ENCODE measurements at places on chromosomes 13 and 19.

DNA sequence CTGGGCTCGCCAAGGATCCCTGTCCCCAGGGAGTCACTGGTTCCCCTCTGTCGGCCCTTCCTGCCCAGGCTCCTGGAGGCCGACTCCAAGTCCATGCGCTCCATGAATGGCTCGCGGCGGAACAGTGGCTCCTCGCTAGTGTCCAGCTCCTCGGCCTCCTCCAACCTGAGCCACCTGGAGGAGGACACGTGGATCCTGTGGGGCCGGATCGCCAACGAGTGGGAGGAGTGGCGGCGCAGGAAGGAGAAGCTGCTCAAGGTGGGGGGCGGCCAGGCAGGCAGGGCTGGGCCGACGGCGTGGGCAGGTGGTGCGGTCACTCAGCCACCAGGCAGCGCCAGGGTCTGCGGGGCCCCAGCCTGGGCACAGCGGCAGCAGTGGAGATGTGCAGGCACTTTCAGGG is 17.6 kb downstream of the EVI5L start:
- no peak for DNase-seq

DNA sequence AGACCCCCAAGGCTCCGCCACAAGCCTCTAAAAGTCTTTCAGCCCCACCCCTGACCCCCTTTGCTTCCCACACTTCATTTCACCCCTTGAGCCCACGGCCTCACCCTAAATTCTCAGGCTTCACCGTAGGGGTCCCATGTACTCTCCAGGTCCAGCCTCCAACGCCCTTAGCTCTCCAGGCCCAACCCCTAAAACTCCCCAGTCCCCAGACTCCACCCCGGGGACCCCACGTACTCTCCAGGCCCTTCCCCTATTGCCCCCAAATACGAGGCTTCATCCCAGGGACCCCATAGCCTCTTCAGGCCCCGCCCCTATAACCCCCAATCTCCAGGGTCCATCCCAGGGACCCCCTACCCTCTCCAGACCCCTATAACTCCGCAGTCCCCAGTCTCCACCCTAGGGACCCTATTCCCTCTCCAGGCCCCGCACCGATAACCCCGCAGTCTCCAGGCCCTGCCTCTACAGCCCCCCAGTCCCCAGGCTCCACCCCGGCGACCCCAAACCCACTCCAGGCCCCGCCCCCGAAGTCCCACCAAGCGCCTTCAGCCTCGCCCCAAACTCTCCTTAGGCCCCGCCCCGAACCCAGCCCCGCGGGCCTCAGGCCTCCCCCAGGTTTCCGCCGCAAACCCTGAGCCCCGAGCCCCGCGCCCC is 619 bp downstream of the MED16 start:
- DNase-seq: no peak

GRCh38 chr19:55497763-55498162 is 9.5 kb downstream of the SSC5D start:
- DNase-seq: no peak

DNA sequence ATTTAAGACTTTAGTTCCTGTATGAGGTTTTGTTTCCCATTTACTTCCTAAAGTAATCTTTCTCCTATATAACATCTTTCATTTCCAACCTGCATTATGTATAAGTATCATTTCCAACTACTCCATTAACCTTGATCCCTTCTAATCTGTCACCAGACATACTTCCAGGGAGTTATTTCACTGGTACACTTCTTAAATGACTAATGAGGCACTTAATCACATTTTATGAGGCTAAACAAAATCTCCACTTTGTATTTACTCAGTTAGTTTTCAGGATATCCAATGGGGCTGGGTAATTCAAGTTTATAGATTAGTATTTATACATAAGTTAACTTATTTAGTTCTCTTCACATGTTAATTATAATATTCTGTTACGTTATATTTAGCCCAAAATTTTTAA is 634.7 kb downstream of the PCDH17 start:
- DNase-seq: no peak

- DNase-seq: peak; percentile 46
Observed at GRCh38 chr13:99501848-99502301, 603 bp downstream of the TM9SF2 start.

- DNase-seq: no peak
Observed at GRCh38 chr13:112445411-112446271, 69.5 kb downstream of the SPACA7 start.

DNA sequence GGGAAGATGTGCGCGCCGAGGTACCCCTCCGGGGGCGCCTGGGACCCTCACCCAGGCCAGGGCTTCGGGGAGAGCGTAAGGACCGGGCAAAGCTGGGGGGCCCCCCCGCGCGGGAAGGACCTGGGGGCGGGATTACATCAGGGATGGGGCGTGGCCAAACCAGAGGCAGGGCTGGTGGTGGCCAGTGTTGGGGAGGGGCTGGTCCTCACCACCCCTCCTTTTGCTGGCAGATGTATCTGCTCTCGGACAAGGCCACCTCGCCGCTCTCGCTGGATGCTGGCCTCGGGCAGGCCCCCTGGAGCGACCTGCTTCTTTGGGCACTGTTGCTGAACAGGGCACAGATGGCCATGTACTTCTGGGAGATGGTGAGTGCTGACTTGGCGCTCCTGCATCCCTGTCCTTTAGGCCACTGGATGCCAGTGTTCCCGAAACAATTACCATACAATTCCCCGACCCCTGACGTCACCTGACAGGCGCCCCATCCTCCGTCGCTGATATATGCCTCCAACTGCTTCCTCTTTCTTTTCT is 25.3 kb downstream of the TRPM4 start:
- no peak for DNase-seq

GRCh38 chr13:108069521-108070210 is 145.7 kb downstream of the LIG4 start:
- DNase-seq: no peak

DNA sequence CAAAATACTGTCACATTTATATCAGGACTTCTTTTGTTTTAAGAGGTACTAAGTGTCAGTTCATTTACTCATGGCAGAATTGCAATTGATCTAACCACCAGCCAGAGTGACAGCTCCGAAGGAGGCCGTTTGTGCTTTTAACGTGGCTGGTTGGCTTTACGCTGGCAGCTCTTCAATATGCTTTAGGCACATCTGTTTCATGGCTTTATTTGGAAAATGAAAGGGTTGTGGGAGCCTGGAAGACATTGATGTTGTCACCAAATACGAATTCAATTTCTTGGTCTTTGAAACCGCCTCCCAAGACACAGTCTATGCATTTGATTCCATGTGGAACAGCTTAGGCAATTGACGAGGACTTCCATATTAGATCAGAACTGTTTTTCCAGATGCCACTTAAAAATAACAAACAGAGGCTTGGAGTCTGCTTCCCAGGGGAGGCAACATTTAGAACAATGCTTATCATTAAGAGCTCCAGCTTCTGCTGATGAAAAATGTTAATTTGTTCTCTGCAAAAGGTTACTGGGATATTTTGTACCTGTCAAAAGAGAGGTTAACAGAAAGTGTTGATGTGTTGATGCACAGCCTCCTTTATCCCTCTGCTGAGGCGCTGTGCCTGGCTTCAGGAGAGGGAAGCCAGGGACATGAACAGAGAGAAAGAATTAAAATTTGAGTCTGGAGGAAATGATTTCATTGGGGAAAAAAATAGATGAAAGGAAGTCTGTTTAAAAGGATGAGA is 64.0 kb upstream of the TNFRSF19 start:
- DNase-seq: no peak

GRCh38 chr19:42154471-42155323 is 22.5 kb upstream of the POU2F2 start:
- DNase-seq: no peak

DNA sequence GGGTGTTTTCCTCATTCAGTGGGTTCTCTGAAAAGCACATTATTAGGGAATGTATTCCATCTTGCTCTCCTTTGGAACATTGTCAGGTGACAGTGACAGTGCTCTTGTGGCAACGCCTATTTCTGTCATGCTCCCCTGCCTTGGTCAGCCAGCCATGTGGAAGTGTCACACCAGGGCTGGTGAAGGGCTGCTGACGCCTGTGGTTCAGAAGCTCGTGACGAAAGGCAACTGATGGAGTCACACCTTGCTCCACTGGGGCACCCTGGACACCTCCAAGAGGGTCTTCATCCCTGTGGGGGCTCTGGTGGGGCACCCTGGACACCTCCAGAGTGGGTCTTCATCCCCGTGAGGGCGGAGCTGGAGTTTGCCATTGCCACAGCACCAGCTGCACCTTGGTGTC is 68.9 kb upstream of the GPR183 start:
- DNase-seq: no peak

DNA sequence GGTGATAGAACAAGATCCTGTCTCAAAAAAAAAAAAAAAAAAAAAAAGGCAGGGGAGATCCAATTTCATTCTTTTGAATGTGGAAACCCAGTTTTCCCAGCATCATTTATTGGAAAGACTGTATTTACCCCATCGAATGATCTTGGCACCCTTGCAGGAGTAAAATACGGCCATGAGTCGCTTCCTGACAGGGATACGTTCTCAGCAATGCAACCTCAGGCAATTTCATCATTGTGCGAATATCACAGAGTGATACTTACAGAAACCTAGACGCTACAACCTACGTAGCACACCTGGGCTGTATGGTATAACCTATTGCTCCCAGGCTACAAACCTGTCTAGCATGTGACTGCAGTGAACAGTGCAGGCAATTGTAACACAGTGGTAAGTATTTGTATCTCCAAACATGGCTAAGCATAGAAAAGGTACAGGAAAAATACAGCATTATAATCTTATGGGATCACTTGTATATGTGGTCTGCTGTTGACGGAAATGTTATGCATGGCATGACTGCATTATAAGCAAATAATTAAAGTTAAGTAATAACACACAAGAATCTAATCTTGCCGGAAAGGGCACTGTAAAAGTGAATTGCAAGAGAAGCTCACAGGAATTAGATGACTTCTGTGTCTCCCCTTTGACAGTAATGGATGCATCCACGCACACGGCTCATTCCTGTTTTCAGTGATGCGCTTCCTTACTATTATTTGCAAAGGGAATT is 24.1 kb downstream of the RFX2 start:
- no peak for DNase-seq

DNA sequence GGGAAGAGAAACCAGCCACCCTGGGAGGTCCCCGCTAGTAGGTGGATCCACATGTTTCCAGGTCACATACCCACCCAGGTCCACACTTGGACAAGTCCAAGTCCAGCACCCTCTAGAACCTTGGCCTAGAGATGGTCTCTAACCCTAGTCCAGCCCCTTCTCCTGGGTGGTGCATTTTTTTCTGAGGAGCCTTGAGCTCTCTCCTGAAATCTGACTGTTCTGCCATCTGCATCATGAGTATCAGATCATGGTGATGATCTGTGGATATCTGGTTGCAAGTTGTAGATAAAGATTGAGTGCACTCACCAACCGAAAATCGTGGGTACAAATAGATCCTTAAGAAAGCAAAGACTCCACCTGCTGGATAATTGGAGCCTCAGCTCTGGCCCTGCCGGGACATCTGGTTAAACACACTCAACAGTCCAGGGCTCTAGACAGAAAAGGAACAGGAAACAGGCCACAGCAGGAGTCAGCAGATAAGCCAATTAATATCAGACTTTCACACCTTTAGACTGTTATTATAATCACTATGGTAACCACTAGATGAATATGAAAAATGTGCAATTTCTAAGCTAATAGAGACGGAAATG is 41.1 kb downstream of the GPR12 start:
- peak; percentile 94 for DNase-seq

GRCh38 chr13:76286178-76286577 is 600.0 kb downstream of the KCTD12 start:
- no peak for DNase-seq

GRCh38 chr13:42750794-42751193 is 30.6 kb upstream of the FAM216B start:
- no peak for DNase-seq

DNA sequence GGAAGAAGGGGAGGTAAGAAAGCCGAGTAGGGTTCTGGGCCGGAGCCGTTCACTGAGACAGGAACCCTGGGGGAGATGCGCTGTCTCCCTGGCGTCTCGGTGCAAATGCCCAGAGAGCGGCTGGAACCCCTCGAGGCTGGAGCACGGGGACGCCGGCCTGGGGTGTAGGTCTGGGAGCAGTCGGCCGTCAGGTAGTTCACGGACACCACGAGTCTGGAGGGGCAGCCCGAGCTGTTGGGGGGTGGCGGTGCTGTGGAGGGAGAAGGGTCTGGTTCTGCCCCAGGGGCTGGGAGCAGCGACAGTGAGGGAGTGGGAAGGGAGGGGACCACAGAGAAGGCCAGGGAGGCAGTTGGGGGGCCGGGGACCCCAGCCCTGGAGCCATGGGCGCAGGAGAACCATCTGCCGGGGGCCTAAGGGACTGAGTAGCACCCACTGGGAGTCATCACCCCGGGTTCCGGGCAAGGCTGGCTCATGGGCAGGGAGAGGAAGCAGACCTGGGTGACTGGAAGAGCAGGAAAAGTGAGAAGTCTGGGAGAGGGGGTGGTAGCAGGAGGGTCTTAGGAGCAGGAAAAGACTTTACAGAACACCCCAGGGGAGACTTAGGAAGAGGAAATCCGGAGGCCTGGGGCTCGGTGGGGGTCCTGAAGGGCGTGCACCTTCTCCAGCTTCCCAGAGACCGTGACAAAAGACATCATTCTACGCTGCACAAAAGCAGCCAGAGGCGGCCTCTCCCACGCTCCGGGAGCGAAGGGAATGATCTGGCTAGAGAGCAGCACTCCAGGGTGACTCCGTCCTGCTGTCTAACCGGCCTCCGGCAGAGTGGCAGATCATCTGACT is 173.1 kb upstream of the SOX1 start:
- DNase-seq: no peak

Measured in NB4 (cell line).